Activated CD4-positive, alpha-beta T cell treated with anti-CD3 and anti-CD28 coated beads for 4 hours (primary cell): ENCODE measurements at places on chromosomes 7 and 10.
A peak's percentile ranks its signal among the peaks of the same experiment; 100 is the strongest.

- peak; percentile 40 for DNase-seq
Measured at GRCh38 chr7:143372070-143372469, 9.1 kb upstream of the ZYX start.

GRCh38 chr10:102994531-102995295 lies 76.6 kb downstream of the CNNM2 start:
- DNase-seq = no peak

DNA sequence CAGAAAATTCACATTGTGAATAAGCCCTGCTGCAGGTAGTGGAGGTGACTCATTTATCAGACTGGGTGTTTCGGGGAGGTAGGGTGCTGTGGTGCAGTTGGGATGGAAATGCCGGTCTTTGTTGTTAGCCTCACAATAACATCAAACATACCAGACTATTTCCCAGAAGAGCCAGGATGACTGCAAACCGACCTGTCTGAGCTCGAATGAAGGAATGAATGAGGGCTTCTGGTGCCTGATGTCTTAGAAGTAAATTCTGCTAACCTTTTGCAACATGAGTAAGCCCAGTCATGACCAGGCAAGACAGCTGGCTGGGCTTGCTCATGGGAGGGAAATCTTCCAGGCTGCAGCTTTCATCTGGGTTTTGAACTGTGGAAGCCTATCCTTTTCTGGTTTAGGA lies 2.4 kb upstream of the VDAC2 start:
- DNase-seq = no peak

GRCh38 chr10:52652431-52653262 lies 119.9 kb downstream of the MBL2 start:
- no peak for DNase-seq

DNA sequence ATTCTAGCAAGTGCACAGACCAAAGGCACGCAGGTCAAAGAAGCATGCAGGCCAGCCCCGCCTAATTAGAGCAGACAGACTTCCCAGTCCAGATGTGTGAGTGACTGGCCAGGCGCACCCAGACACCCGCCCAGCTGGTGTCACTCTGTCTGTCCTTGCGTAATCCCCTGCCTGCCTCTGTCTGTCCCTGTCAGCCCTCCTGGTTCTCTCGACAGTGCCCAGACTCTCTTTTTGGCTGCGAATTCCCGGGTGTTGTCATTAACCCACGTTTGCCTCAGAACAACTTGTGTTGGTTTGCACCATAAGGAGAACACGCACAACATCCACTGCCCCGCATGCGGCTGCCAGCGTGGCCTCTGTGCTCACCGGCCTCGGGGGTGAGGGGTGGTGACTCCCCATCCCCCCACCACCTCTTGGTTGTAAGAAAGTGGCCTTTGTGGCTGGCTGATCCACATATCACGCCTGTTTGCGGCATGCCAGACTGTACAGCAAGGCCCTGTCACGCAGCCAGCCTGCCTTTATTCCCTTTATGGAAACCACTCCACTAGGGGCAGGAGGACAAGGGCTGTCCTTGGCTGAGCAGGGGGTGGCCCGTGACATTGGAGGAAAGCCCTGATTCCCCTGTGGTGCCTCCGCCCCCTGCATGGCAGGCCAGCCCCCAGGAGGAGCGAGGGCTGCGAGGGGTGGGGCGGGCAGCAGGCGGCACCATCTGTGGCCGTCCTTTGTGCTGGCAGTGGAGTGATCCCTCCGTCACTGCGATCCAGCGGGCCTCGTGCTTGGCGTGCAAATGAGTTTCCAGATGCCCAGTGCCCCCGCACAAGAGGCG lies 72.8 kb upstream of the PPIF start:
- DNase-seq = no peak

- DNase-seq = peak; percentile 35
Measured at GRCh38 chr7:100568896-100569844, 4.5 kb downstream of the SAP25 start.

GRCh38 chr10:44862006-44862751 lies 49.0 kb upstream of the TMEM72 start:
- no peak for DNase-seq

- DNase-seq = no peak
Measured at GRCh38 chr7:22728401-22729029, 1.5 kb downstream of the IL6 start.

DNA sequence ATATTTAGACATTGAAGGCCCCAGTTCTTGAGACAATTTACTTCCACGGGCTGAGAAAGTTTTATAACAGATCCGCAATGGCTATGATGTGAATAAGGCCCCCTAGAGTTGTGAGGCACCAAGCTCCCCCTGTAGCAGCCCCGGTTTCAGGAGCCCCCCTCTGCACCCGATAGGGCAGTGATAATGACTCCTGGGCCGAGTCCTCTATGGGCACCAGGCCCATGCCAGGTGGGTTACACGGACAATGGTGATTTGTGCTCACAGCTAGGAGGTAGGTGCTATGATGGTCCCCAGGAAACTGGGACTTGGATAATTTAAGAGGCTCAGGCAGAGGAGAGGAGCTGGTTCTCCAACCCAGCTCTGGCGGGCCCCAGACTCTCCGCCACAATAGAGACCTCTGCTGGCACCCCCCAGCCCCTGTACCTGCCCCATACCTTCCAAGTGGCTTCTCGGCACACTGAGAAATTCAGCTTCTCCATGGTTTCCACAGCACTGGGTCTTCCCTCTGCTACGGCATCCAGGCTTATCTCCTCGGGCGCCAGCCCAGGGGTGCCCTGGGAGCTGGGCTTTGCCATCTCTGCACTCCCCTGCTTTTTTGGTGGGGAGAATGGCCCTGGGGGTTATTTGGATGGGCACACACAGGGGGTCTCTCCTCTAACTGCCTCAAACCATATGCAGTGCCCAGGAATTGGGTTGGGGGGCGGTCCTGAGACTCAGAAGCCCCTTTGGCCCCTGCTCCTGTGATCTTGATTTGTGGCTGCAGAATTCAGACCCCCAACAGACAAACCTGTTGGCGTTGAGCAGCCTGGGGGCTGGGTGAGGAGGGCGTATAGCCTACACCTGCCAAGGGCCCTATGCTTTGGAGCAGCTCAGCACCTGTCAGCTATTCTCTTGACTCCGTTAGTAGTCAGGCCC lies 12.2 kb upstream of the KCP start:
- DNase-seq = no peak

GRCh38 chr10:24463611-24464426 lies 254.9 kb downstream of the KIAA1217 start:
- peak; percentile 4 for DNase-seq

GRCh38 chr7:109376576-109376975 lies 806.9 kb downstream of the DNAJB9 start:
- DNase-seq = no peak

GRCh38 chr10:127100983-127101615 lies 95.3 kb downstream of the INSYN2A start:
- no peak for DNase-seq

GRCh38 chr10:5079306-5079830 lies 14.8 kb upstream of the AKR1C3 start:
- no peak for DNase-seq

GRCh38 chr10:51269821-51270220 lies 195.5 kb downstream of the PRKG1 start:
- DNase-seq = no peak

GRCh38 chr10:24247841-24248240 lies 38.9 kb downstream of the KIAA1217 start:
- DNase-seq = no peak
